ENCODE measurements at places on chromosomes 6 and 20.

DNA sequence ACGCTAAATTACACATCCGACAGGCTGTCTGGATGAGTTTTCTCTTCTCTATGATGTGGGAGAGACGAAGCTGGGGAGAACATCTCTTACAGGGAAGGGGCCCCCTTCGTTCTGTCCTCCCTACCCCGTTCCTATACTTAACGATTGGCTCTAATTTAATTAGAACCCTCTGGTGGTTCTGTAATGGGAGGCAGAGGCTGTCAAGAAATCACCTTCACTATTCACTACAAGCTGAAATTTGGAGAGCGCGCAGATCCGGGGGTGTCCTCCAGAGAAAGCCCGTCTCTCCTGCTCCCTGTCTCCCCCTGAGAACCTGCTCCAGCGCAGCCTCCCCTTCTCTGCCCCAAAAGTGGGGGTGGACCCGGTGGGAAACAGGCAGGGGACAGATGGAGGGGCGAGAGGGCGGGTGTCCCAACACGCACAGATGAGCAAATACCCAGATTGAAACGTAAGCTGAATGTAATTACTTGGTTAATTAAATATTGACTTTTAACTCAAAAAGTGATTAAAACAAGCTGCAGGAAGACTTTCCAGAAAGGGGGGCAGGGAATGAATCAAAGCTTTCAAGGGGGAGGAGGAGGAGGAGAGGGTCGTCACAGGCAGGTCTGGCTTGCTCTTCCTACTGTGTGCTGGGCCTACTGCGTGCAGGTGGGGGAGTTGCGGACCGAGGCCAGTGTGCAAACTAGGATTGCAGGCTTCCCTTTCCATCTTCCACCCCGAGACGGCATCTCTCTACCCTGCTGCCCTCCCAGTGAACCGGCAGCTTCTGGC, 1.3 kb downstream of the SULF2 start:
- no peak for DNase-seq

- no peak for DNase-seq
These were observed 57.2 kb upstream of the F13A1 start for GRCh38 chr6:6377621-6378020.

DNA sequence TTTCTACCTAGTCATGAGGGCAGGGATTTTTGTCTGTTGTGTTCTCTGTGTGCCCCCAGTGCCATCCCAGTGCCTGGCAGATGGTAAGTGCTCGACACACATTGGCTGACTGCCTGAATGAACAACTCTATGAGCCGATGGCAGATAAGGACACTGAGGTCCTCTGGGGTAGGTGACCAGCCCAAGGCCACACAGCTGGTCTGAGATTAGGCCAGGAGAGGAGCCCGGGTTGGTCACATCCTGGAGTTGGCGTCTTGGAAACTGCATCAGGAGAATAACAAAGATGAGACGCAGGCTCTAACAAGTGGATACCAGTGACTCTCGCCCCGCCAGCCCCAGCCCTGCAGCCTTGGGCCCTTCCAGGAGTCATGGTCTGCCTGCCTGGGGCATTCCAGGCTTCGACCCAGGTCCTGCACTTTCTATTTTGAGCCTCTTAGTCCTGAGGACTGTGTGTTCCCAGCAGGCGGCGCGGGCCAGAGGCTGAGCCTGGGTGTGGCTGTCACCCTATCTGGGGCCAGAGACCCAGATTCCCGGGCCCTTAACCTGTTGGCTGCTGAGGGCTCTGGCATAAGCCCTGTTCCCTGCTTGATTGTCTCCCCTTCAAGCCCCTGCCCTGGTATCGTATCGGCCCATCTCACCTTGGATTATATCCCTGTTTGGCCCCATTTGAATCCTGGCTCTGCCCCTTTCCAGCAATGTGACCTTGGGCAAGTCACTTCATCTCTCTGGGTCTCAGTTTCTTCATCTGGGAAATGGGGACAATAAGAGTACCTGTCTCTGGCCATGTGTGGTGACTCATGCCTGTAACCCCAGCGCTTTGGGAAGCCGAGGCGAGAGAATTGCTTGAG, 88.3 kb downstream of the CEBPB start:
- no peak for DNase-seq

- DNase-seq: no peak
These were observed 8.7 kb upstream of the ILRUN start for GRCh38 chr6:34705241-34705640.

DNA sequence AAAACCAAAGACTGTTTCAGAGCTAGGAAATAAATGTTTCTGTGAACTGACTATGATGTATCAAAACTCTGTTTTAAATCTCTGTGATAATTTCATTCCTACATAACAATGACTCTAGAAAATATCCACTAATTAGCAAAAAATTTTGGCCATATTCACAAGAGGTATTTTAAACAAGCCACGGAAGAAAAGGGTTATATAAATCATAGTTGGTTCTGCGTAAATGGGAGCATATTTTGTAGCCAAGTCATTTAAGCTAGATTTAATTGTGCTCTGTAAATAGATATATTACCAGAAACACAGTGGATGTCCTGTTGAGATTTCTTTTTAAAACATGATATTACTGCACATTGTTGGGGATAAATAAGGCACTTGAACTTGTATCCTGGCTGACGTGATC, 416.5 kb upstream of the PLCB4 start:
- DNase-seq: no peak

- DNase-seq: no peak
These were observed 105.3 kb upstream of the CDYL start for GRCh38 chr6:4670824-4671409.

GRCh38 chr6:98498866-98499265, 335.5 kb upstream of the POU3F2 start:
- DNase-seq: no peak

GRCh38 chr20:12055161-12055560, 137.5 kb downstream of the BTBD3 start:
- no peak for DNase-seq

DNA sequence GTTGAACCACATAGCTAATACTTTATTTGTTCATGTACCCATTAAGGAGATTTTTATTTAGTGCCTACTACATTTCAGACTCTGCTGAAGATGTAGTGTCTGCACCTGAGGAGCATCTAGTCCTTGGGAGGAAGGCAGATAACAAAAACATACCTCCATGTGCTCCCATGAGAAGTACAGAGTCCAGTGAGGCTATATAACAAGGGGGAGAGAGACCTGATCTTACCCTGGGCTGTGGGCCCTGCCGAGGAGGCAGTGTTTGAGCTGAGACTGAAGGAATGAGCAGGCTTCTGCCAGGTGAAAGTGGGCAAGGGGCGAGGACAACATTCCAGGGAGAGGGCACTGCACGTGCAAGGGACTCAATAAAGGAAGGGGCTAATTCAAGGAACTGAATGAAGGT, 12.1 kb downstream of the MANBAL start:
- no peak for DNase-seq

DNA sequence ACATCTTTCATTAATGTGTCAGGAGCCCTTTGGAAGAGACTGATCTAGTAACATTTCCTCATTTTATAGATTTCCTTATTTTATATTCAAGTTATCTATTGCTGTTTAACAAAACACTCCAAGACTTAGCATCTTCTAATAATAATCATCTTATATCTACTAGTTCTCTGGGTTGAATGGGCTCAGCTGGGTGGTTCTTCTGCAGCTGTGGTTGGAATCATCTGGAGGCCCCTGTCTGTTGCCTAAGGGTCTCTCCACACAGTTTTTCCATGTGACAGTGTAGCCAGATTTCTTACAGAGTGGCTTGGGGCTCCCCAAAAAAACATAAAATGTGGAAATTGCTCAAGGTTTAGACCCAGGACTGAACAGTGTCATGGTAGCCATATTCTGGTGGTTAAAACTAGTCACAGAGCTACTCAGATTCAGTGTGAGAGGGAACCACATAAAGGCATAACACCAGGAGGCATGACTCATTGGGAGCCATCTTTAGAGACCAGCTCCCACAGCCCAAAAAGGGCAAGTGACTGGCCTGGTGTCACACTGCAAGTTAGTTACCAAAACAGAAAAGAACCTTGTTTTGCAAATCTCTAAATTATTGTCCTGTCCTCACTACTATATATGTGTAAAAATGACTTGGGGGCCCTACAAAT, 11.5 kb downstream of the SLC2A10 start:
- no peak for DNase-seq

GRCh38 chr20:25606094-25606695, 17.6 kb downstream of the NANP start:
- no peak for DNase-seq

GRCh38 chr6:18823782-18824386, 436.7 kb downstream of the RNF144B start:
- DNase-seq: no peak

DNA sequence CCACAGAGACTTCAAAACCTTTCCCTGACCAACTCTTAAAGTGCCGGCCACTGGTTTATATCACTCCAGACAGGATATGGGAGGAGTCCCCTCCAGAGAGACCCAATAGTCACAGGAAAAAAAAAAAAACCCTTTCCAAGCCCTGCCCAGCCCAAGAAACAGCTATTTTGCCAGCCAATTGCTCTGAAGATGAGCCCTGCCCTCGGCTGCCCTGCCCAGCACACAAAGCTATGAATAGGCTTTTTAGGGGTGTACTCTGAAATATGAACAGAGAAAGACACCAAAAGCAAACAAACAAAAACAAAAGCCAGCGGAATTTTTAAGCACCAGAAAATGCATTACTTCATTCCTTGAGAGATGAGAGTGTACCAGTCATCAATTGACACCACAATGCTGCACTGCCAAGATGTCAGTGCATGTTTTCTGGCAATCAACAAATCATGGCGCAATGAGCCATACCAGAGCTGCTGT, 275.1 kb downstream of the C6orf118 start:
- DNase-seq: no peak

GRCh38 chr20:44428174-44429016, 47.3 kb upstream of the TTPAL start:
- DNase-seq: no peak

DNA sequence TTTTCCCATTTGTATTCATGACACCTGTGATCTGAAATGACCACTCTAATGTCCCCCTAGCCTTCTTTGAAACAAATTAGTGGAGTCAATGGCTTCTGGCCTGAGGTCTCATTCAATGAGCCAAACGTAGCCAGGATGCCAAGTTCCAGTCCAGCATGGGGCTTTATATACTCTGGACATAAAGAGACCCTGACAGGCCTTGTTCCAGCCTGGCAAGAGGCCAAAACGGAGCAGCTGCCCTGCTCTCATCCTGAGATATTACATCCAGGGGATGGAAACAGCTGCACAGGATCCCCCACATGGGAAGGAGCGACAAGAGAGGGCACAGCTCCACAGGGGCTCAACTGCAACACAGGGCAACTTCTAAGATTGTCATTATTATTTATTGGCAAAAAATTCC, 437.8 kb downstream of the CDH26 start:
- DNase-seq: no peak

DNA sequence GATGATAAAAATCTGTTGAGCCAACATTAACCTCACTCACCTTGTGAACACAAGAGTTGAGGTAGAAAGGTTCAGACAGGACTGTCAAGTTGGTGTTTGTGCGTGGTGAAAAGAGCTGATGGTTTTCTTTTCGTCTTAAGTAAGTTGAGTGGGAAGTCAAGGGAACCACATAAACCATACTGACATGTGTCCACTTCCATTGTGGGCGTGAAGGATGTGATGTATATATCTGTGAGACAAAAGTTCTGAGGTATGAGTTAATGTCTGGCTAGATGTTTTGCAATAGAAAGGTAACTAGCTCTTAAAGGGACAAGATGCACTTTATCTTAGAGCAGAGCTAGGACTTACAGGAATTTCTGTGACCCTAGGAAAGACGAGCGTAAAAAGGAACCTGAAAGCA, 1272.1 kb upstream of the ADGRB3 start:
- DNase-seq: no peak

GRCh38 chr20:31638317-31638716, 605 bp downstream of the COX4I2 start:
- no peak for DNase-seq

DNA sequence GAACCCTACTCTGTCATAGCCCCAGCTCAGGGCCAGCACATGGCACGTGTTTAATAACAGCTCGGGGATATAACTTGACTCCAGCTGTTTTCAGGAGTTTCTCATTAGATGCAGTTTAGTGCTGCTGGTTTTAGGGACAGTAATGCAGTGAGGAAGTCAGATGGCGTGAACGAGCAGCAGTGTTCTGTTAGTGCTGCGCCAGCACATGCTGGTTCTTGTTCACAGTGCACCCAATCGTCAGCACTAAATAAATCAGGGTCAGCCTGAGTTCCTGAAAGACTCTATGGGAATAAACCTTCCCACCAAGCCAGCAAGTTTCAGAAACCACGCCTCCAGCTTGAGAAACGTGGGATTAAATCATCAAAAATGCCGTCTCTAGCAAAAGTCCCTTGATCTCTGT, 235.9 kb upstream of the SUPT3H start:
- no peak for DNase-seq

DNA sequence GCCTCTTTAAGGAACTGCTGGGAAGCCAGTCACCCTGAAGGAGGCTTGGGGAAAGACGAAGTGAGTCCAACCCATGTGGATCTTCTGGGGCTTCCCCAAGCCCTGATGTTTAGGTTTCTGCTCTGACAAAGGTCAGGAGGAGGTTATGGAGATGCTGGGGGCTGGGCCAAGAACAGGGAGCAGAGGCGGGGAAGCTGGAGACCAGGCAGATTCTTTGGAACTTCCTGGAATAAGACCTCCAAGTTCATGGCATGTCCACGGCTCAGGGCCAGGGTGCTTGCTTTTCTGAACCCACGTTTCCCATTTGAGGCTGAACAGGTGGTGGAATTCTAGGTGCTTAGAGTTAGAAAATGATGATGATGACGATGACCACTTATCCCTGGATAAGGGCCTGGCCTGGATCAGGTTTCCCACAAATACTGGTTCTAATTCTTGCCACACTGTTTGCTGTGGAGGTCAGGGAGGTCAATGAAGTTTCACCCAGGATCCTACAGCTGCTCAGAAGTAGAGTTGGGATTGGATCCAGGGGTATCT, 30.0 kb upstream of the TGM2 start:
- DNase-seq: no peak

DNA sequence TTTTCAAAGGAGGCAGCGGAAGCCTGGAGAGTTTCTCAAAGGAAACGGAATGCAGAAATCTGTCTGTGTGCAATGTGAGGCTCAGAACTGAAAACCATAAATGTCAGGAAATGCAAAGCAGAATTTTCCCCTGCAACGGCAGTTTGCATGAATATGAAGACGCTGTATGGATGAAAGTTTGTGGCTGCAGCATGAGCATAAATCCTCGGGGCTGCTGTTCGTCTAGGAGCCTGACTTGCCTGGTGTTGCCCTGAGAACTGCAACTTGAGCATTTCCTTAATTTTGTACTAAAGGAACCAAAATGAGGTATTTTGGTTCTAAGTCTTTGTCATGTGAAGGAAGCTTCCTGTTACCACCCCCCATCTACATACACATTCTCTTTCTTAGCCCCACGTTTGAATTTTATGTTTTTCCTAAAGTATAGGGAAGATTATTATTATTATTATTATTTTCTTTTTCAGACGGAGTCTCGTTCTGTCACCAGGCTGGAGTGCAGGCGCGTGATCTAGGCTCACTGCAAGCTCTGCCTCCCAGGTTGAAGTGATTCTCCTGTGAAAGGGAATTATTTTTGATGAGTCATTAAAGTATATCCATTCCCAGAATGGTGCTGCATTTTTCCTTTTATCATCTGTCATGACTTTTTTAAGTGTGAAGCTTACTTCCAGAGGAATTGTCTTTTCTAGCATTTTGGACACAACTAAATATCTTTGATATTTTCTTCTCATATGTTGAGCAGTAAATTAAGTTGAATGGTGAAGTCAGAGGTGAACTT, 33.1 kb downstream of the MTHFD1L start:
- DNase-seq: no peak
